ENCODE measurements at places on chromosomes 12 and 14.
A peak's percentile ranks its signal among the peaks of the same experiment; 100 is the strongest.

DNA sequence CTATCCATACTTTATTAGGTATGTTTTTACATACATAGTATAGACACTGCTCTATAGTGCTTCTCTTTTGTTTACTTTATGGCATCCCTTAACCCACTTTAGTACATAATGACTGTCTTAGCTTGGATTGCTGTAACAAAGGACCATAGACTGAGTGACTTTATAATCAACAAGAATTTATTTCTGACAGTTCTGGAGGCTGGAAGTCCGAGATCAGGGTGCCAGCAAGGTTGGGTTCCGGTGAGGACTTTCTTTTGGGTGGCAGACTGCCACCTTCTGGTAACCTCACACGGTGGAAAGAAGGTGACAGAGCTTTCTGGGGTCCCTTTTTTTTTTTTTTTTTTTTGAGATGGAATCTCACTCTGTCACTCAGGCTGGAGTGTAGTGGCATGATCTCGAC, 48.6 kb upstream of the PPM1H start:
- no peak for DNase-seq

- no peak for DNase-seq
These were observed 183.1 kb downstream of the CAND1 start for GRCh38 chr12:67452119-67452805.

GRCh38 chr12:132710405-132711079, at the start of gene PGAM5:
TSS of gene PGAM5 (plus strand) at chr12:132710842. CDS start at chr12:132710877, 35 bp downstream.
- DNase-seq: peak; percentile 91

GRCh38 chr14:76582447-76582846, 178.8 kb upstream of the VASH1 start:
- DNase-seq: no peak

DNA sequence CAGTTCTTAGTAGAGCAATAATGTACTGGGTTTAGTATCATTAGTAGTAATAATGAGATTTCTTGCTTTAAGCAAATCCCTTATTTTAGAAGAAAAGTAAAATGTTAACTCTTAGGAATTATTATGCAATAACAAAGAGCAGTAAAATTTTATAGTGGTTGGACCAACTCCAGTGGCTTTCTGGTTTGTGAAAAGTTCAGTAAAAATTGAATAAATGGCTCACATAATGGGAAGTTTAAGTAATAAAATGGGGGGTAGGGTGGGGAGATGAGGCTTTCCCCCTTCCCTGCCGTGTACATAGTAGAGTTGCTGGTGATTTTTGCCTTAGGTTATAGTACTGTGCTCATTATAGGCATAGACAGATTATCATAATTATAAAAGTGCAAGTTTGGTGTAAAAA, 250.5 kb upstream of the ATP2B1 start:
- no peak for DNase-seq

- no peak for DNase-seq
These were observed 239.7 kb downstream of the SSPN start for GRCh38 chr12:26435069-26435404.

DNA sequence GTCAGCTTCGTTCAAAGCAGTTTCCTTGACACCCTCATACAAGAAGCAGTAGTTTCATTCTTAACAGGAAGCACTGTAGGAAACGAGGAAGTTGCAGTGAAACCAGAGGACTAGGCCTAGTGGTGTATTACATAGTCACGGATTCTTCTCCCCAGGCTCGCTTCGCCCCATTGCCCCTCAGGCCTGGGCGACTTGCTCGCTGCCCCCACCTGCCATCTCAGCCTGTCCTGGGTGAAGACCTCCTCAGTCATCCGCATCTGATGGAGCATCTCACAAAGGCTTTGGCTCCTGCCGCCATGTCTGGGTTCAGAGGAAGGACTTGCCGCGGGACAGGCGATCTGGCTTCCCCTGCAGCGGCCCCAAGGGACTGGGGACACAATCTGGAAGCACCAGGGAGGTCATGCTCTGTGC, 93.5 kb downstream of the LMNTD1 start:
- peak; percentile 12 for DNase-seq

- no peak for DNase-seq
These were observed 12.6 kb downstream of the APPL2 start for GRCh38 chr12:105223352-105223845.

DNA sequence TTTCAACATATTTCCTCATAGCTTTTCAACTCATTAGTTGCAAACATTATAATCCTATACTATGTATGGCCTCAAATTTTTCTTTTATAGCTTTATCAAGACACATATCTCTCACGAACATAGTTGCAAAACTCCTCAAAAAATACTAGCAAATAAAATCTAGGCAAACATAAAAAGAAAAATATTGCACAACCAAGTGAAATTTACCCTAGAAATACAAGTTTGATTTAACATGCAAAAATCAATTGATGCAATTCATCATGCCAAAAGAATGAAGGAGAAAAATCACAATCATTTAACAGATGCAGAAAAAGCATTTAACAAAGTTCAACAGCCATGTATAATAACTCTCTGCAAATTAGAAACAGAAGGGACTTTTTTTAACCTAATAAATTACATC, 33.3 kb upstream of the KCNH5 start:
- no peak for DNase-seq

- DNase-seq: no peak
These were observed 22.1 kb upstream of the NINJ2 start for GRCh38 chr12:685388-685787.

DNA sequence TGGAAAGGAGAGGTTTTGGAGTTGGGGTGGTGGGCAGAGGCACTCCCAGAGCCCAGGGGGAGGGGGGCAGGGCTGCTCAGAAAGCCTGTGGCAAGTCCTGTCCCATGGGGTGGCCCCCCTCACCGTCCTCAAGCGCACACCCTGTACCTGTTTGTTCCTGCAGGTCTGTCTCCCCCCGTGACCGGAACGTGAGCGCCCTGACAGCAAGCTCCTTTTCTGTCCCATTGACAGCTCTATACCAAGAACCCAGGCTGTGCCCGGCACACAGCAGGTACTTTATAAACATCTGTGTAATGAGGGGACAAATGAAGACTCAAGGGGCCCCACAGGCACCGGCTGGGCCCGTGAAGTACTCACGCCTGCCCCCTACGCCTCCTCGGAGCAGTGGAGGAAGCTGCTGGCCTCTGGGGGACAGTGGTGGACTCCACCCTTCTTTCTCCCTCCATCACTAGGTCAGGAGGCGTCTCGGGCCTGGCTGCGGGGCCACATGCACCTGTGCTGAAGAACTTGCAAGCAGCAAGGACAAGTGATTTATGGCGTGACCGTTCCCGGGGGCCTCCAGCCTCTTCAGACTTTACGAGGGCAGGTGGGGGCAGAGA, 65.8 kb downstream of the GALNT9 start:
- DNase-seq: no peak

- DNase-seq: no peak
These were observed 90.4 kb downstream of the PPP2R5E start for GRCh38 chr14:63452796-63453195.

DNA sequence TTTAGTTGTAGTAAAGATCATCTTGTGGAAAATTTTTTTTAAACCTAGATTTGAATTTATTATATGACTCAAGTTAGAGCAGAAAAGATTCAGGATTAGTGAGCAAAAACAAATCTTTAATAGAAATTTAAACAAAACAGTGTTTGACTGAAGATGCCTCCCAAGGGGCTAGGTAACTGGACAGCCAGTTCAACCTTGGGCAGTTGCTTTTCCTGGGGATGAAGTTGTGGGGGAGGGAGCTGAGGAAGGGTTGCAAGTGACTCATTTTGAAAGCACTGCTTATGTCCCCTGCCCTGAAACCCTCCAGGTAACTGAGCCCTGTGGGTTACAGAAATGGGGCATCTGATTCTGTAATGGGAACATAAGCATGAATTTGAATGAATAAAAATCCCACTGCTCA, 13.1 kb downstream of the CFAP54 start:
- DNase-seq: no peak

GRCh38 chr12:75345531-75345930, 11.1 kb downstream of the GLIPR1L1 start:
- DNase-seq: no peak

- DNase-seq: no peak
These were observed 3.4 kb downstream of the GALNT16 start for GRCh38 chr14:69263364-69263763.

DNA sequence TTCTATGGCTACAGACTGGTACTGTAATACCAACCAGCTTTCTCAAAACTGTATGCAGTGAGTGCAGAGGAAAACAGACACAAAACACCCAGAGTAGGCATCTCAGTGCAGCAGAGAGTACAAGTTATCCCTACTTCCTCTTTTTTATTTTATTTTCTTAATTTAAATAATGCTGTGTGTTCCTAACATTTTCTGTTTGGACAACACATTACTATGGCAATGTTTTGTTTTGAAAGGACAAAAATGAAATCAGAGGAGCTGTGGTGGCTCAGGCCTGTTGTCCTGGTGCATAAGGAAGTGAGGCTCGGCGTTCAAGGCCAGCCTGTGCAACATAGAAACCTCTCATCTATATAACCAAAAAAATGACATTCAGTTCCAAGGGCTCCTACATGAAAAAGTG, 33.7 kb upstream of the SELPLG start:
- DNase-seq: no peak

GRCh38 chr12:2161473-2161872, 108.7 kb downstream of the CACNA1C start:
- no peak for DNase-seq

GRCh38 chr14:68084256-68084655, 264.7 kb downstream of the RAD51B start:
- DNase-seq: no peak

DNA sequence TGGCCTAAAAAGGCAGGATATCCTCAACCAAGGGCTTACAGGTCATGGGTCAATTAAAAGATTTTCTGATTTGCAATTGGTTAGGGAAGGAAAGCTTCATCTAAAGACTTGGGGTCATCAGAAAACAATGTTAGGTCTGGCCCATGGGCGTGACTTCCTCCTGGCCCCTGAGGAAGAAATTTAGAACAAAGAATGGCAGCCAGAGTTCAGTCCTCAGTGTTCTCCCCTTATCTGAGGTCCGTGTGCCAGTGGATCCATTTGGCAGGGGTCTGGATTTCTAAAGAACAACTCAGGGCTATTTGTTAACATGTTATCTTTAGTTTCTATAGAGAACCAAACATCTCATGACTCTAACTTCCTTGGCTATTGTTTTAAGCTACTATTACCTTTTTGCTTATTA, 27.8 kb upstream of the NFYB start:
- DNase-seq: no peak

DNA sequence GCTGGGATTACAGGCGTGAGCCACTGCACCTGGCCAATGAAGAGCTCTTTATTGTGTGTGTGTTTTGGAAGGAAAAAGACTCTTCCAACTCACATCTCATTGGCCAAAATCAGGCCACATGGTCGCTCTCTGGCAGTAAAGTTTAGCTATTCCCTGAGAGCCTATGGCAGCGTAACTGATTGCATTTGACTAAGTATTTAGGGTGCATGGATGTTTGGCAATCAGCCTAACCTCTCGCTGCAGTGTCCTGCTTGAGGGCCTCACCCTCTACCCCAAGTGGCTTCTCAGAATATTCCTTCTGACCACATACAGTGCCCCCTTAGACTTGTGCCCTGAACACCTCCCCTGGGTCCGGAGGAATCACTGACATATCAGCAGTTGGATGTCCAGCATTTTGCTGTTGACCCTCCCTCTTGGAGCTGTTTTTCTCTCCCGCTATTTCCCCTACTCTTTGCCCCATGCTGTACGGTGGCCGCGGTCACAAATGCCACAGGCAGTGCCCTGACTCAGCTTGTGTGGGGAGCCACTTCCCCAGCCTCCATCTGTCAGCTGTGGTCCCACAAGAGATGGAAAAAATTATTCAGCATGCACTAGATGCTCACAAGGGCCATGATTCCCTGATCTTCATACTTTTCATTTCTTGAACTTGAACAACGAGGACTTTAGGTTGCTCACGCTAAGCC, 9.5 kb downstream of the PHETA1 start:
- DNase-seq: no peak

DNA sequence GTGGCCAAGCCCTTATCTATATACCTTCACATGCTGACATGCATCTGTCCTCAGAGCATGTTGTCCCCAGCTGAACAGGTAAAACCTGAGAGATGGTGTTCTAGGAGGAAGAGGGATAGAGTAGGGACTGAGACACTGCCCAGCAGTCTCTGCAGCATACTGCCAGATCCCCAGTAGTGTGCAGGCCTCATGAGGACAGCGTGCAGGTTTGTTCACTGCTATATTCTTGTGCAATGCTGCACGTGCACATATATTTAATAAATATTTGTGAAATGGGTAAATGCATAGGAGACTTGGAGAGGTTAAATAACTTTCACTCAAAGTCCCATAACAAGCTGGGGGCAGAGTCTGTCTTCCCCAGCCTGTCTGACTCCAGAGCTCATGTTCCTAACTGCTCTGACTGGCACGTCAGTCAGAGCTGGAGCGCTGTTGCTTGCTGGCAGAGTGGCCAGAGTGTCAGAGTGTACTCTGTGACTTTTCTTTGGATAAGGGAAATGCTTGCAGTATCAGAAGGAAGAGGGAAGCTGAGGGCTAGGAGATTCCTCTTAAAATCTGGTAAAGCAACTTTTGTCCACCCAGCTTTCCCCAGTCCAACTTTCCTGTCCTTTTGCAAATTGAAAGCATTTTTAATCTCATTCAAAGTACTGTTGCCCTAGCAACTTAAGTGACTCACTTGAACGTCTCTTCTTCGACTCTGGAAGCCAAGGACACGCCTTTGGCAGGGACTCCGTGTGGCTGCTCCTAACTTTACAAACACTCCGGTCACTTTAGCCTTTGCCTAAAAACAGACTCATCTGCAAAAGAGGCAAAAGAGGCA, 14.9 kb upstream of the POLR3B start:
- no peak for DNase-seq

- no peak for DNase-seq
These were observed 43.8 kb upstream of the KTN1 start for GRCh38 chr14:55536204-55536708.

- no peak for DNase-seq
These were observed 12.8 kb downstream of the TCHP start for GRCh38 chr12:109912855-109913321.

- no peak for DNase-seq
These were observed 201.1 kb downstream of the CALM1 start for GRCh38 chr14:90597961-90598360.

- DNase-seq: peak; percentile 1
These were observed 1.5 kb downstream of the PLEKHA5 start for GRCh38 chr12:19131025-19131444.

GRCh38 chr12:112894128-112894527, 12.6 kb upstream of the OAS1 start:
- no peak for DNase-seq

DNA sequence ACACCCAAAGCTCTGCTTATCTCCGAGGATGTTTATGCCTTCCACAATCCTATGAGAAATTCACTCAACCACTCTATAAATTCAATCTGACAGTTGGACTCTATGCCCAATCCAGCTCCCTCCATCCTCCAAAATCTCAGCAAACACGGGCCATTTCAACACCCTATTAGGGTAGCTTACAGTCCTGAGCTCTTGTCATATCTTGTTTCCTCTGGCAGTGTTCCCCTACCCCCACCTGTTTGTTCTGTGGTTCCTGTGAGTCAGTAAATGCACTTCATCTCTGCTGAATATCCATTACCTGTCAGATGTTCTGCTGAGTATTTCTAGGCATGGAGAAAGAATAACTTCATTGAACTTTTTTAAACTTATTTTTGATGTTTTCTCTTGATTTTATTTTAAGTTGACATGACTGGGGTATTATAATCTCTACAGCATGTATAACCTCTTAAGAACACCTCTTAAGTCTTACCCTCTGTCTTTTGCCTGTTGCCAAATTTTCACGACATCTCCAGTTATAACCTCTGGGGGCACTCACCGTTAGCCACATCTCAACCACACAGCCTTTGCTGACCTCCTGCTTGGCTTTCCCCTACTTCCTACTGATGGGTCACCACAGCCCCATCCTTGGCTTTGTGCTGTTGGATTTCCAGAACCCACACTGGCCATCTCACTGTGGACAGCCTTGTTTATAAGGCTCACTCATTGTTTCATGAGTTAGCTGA, 317.0 kb upstream of the TMPO start:
- DNase-seq: no peak

- DNase-seq: no peak
These were observed 2.5 kb downstream of the NR1H4 start for GRCh38 chr12:100476013-100476751.

All from GM12892 (cell line).